ENCODE measurements at places on chromosomes 6 and 20.

DNA sequence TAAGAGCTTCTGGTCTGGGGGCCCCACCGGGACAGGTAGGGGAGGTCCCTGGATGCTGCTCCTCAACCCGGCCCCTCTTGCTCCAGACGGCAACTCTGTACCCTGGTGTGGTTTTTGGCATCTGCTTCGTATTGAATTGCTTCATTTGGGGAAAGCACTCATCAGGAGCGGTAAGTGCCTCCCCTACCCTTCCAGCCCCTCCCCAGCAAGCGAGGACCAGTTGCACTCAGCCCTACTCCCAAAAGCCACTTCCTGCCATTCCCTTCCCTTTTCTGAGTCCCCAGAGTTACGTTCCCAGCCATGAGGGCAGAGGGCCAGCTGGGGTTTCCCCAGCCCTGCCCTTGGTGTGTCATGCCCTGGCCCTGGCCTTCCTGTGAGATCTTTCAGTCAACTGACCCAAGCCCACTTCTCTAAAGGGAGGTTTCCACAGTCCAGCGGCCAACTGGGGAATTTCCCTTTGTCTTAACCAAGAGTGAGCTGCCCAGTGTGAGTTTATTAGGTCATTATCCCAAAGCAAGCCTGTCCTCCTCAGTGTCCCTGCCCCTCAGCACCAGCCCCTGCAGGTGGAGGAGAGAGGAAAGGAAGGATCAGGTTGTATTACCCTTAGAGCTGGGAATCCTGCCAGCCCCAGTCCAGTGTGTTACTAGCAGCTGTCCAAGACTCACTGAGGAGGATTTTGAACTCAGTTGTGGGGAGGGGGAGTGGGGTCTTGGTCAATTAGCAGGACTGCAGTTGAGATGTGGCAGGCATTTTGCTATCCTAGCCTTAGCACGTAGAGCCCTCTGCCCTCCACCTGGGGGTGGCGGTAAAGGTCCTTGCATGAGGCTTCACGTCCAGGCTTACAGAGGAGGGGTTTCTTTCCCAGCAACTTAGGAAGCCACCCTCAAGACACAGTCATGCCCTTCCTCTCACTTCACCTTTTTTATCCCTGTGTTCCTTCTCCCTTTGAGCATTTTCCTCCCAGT, 45.8 kb downstream of the TM9SF4 start:
- peak; percentile 46 for DNase-seq

DNA sequence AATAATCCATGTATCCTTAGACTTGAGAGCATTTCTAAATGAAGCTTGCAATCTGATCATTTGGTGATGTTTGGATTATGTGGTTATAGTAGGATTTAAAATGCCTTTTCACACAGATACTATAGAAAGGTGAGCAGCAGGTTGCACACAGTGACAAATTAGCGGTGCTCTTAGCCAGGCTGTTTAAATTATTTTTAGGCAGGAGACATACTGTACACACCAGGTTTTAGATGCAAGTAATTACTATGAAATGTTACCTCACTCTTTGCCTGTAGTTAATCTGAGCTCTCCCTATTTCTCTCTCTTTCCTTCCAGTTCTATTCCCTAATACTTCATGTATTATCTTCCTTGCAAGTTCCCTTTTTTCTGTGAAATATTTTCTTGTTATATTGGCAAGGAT, 191.7 kb downstream of the RIMS1 start:
- no peak for DNase-seq

- no peak for DNase-seq
Observed at GRCh38 chr6:126718600-126719327, 378.8 kb downstream of the CENPW start.

DNA sequence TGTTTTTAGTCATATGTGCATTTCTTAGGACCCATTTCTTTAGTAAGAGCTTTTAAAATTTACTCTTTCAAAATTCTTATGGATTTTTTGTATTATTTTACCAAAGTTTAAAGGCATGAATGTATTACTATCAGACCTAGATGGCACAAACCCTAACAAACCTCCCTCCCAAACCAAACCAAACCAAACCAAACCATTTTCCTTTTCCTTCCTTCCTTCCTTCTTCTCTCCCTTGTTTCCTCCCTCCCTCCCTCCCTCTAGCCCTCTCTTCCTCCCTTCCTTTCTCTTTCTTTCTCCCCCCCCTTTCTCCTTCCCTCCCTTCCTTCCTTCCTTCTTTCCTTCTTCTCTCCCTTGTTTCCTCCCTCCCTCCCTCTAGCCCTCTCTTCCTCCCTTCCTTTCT, 1001.8 kb upstream of the CITED2 start:
- no peak for DNase-seq

GRCh38 chr6:11731423-11731822, 47.2 kb downstream of the ADTRP start:
- no peak for DNase-seq

- no peak for DNase-seq
Observed at GRCh38 chr6:45706319-45706718, 309.3 kb downstream of the CLIC5 start.

GRCh38 chr6:2875359-2876191, 27.5 kb downstream of the SERPINB9 start:
- no peak for DNase-seq

DNA sequence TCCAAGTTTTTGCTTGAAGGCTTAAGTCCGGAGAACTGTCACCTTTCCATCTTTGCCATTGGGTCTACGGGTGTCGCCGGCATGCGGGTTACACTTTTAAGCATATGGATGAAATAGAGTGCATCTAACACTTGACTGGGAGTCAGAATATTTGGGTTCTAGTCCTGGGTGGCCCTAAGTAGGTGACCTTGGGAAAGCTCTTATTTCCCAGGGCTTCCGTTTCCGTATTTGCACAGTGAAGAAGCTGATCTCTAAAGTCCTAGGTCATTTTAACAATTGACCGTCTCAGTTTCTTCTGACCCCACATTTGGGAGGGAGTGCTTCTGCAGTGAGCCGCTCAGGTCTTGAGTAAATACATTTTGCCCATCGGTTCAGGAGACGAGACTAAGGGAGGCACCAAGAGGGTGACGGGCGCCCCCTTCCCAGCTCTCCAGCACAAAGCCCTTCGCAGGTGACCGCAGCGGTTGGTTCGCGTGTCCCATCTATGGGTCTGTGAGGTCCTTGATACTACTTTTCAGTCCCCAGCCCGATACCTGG, 651 bp upstream of the BLTP3A start:
- no peak for DNase-seq

DNA sequence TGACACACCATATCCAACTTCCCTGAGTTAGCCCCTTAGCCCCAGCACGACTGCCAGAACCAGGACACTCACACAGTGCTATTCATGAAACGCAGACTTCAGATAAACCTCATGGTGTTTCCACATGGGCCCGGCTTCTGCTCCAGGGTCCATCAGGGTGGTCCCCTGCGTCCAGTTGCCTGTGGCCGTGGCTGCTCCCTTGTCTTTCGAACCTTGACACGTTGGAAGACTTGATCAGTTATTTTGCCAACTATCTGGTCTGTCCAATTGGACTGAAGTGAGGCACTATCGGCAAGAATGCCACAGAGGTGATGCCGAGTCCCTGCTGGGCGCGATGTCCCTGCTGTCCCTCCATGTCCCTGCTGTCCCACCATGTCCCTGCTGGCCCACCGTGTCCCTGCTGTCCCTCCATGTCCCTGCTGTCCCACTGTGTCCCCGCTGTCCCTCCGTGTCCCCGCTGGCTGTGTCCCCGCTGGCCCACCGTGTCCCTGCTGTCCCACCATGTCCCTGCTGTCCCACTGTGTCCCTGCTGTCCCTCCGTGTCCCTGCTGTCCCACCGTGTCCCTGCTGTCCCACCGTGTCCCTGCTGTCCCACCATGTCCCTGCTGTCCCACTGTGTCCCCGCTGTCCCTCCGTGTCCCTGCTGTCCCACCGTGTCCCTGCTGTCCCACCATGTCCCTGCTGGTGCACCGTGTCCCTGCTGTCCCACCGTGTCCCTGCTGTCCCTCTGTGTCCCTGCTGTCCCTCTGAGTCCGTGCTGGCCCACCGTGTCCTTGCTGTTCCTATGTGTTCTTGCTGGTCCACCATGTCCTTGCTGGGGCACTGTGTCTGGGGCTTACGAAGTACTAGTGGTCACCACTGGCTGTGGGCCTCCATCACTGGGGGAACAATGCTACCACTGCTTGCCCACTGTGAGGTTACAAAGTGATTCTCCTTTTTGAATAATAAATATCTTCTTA, 251.4 kb downstream of the DLL1 start:
- no peak for DNase-seq

- no peak for DNase-seq
Observed at GRCh38 chr20:57024849-57025248, 241.6 kb downstream of the BMP7 start.

All from fibroblast of the conjunctiva (primary cell).